ENCODE measurements at places on chromosomes 7 and 10. TPM values are rescaled to one million over a fixed set of nuclear protein-coding genes. Genes with fewer than 3 reads are reported as not detected.
A peak's percentile ranks its signal among the peaks of the same experiment; 100 is the strongest.

DNA sequence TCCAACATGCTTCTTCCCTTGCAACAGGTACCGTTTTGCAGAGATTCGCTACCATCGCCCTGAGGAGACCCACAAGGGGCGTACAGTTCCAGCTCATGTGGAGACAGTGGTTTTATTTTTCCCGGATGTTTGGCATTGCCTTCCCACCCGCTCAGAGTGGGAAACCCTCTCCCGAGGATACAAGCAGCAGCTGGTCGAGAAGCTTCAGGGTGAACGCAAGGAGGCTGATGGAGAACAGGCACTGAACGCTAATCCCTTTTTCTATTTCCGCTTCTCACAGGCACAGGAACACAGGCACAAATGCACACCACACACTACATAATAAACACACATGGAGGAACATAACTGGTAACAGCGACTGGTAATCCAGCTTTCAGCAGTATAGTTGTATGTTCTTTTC, 35.2 kb downstream of the CCAR1 start:
- DNase-seq = no peak

GRCh38 chr7:6536262-6537260, 14.7 kb downstream of the GRID2IP start:
- DNase-seq = no peak

DNA sequence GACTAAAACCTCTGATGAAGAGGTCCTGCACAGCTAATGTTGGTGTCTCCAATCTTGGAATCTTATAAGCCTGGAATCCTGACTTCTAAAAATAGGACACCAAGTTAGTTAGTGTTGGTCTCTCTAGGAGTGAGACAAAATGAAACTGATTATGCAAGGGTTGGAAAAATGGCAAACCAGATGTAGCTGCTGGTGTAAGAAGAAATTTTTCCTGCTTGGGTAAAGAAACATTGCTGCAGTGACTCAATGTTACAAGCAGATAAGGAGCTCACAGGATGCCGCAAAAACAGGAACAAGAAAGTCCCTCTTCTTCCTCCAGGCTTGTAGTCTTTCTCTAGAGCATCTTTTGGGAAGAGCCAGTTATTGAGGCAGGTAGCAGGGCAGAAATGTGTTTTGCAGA, 449.0 kb downstream of the ETV1 start:
- no peak for DNase-seq

- DNase-seq = no peak
These were observed 133.1 kb downstream of the SVIL start for GRCh38 chr10:29501692-29502091.

DNA sequence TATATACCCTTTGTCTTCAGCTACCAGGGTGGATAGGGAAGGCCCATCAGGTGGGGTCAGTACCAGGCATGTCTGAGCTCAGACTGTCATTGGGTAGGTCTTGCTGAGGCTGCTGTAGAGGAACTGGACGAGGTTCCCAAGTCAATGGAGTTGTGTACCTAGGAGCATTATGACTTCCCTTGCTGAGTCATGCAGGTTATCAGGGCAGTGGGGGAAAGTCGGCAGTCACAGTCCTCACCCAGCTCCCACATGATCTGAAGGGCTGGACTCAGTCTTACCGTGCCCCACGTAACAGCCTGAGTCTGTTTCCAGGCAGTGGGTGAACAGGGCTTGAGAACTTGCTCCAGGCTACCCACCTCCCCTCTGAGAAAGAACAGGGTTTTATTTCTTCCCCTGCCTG, 260.8 kb upstream of the COBL start:
- DNase-seq = no peak

- DNase-seq = no peak
These were observed 108.7 kb downstream of the PHTF2 start for GRCh38 chr7:77907281-77907680.

DNA sequence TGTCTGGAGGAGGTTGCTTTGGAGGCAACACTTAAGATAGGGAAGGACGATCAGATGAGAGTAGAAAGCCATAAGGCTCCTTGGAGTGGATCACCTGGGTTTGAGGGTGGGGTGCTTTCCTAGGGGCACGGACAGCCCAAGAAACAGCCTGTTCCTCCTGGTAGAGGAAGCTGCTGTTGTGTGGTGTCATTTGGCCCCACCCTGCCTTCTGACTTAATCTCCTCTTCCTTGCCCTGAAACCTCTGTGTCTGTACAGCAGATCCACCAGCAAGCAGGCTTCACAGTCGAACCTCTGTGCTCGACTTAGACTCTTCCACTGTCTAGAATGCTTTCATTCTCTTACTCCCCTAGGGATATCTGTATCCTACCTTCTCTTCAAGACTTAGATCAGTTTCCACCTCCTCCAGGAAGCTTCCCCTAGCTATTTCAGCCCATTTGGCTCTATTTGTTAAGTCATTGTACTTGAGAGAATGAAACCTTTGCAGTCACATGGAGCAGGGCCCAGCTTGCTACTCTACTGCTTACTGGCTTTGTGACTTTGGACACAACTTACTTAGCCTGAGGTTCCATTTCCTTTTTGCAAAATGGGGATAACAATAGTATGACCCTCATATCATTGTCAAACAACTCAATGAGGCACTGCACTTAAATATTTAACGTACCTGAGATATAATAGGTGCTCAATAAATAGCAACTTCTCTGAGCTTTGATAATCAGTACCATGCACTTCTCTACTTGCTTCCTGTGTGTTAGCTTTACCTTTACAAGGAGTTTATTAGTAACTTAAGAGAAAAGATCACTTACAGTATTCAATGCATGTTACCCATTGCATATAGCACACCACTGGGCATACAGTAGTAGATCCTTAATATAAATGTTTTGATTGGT, 5.0 kb downstream of the MXI1 start:
- DNase-seq = peak; percentile 67

DNA sequence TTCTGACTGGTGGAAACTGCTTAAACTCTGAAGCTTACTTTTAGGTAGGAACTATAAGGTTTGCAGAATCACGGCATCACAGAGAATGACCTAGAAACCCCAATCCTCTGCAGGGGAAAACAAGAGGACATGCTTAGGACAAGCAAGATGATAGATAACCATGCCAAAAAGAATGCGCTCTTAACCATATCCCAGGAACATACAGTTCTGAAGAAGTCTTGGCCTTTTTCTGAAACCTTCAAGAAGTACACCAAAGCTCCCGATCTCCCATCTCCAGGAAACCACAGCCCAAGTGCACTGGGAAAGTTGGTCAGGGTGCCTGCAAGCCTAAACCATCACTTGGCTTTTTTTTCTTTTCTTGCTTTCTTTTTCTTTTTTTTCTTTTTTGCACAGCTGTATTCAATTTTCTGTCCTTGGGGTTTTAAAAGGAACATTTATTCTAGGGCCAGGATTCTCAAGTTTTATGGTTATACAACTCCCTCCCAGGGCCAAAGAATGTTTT, 12.2 kb upstream of the SVIL start:
- DNase-seq = no peak

DNA sequence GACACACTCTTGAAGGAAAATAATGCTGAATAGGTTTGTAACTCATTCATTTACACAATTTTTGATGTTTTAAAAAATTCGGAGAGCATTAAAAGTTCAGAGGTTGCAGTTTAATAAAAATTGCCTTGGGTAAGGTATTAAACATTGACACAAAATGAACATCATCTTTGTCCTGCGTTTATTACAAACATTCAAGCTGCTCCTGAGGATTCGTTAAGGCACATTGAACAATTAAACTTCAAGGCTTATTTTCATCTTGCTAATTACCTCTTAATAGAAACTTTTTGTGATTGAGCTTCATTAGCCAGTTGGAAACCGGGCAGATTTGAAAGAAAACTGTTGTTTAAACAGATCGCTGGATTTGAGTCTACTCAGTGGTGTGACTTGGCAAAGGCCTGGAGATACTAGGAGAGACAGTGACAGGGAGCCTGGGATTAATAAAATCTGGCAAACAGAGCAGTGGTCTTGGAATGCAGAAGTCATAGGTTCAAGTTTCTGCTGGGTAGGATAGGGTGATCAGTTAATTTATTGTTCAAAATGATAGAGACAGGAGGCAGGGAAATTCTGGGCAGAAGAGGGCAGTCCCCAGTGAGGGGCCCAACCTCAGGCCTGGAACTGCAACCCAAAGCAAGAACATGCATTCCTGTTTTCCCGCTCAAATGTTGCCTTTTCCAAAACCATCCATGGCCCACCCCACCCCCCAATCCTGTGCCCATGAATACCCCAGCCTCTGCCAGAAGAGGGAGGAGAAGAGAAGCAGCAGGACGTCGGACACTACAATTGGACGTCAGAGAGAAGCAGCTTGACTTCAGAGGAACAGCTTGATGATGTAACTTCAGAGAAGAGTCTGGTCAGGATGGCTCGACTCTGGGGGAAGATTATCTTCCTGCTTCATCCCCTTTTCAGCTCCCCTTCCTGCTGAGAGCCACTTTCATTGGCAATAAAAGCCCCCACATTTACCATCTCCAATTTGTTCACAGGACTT, 43.5 kb upstream of the SLC35G1 start:
- DNase-seq = no peak

- DNase-seq = no peak
These were observed 107.7 kb upstream of the KCND2 start for GRCh38 chr7:120165227-120165626.

DNA sequence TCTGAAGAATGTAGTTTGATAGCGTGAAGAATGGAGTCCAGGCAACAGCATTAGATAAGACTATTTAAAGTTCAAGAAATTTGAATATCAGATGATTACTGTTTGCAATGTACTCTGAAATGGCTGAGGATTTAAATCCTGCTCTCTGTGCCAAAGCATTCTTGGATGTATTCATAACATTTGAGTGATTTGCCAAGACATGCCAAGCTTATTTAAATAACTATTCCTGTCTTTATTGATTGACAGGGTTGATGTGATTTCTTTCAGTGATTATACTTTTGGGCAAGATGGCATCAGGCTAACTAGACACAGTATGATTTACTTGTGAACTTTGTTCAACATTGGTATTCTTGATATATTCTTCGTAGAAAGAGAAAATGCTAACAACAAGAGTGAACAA, 168.7 kb downstream of the GNAI1 start:
- DNase-seq = no peak

DNA sequence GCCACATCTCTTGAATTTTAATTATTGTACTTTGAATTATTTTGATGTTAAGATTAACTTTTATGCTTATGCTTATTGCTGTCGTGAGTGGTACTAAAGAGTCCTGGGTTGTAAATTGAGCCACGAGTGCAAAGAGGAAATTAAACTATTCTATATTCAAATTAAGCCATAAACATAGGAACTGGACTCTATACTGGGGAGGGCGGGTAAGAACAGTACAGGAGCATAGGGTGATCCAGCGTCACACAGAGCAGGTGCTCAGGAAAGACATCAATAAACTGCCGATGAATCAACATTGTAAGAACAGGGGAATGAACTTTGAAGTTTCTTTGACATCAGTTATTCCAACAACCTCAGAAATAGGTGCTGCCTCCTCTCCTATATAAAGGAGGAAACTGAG, 219.6 kb downstream of the CACNB2 start:
- DNase-seq = no peak

GRCh38 chr7:101578552-101578951, 50.5 kb downstream of the MYL10 start:
- DNase-seq = no peak

GRCh38 chr7:156026076-156026600, 213.9 kb upstream of the SHH start:
- no peak for DNase-seq

DNA sequence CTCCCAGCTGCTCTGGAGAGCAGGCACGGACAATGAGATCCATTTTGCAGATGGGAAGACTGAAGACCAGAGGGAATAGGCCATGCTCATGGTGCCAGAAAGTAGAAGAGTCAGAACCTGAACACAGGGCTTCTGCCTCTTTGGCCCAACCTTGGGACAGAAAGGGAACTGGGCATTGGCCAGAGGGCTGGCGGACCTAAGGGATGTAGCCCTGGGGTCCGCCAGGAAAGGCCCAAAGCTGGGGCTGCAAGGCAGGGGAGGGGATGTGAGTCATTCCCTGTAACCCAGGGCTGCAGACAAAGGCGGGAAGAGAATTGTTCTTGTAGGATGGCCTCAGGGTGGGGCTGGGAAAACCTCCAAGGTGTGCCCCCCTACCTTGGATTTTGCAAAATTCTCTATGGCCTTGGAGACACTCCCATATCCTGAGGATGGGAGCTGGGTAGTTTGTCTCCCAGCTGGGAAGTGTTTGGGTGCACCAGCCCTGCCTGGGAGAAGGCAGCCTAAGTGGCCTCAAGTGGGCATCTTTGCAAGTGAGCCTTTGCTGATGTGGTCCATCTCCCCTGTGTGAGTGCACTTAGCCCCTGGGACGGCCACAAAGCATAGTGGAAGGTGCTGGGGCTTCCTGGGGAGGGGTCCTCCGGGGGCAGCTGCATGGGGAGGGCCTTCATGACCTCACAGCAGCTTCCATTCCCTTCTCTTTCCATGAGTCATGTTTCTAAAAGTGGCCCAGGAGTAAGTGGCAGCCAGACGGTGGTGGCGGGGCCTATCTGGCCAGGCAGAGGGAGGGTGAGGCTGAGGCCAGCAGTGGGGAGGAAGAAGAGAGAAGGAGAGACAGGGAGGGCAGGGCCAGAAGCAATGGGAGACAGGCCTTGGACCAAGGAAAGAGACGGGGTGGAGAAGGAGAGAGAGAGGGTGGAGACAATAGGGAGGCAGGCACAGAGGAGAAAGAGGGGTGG, 9.2 kb downstream of the AQP1 start:
- peak; percentile 91 for DNase-seq

DNA sequence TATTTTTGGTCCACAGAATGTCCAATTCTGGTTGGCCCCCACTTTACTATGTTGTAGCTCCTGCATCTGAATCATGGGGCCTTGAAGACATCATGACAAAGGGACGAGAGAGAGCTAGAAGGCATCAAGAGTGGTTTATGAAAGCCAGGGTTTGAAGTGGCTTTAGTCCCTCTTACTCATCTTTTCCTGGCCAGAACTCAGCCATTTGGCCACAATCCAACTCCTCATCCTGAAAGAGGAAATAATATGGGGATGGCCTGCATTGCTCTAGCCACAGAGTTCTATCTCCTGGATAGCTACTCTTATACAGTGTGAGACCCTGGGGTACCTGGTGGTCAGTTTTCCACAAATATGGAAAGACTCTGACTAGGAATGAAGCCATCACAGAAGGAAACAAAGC, 418.9 kb downstream of the XPNPEP1 start:
- no peak for DNase-seq

- DNase-seq = no peak
These were observed 103.8 kb downstream of the ARMH3 start for GRCh38 chr10:101952191-101952590.

DNA sequence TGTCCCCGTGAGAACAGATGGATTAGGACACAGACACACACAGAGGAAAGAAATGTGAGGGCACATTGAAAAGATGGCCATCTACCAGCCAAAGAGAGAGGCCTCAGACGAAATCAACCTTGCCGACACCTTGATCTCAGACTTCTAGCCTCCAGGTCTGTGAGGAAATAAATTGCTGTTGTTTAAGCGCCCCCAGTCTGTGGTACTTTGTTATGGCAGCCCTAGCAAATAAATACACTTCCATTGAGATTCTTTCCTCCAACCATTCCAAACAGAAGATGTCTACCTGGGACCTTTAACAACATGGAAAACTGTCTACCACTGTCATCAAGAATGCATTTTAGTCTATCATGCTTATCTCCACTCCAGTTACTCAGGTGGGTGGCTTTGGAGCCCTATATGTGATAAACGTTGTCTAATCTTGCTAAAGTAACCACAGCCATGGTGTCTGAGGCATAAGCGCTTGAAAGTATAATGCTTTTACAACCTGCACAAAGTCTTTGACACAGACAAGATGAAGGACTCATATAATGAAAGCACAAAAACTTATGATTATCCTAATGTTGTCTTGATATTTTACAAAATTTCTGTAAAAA, 244.3 kb downstream of the MTERF1 start:
- DNase-seq = no peak

TBX20 gene
- not detected for total RNA-seq

NME8 gene
- total RNA-seq = 2.0 TPM

HMX3 gene
- total RNA-seq = not detected

C10orf67 gene
- total RNA-seq = not detected

BAZ1B gene
- 49.3 TPM for total RNA-seq

Measured in aorta (tissue), 5 donors.